ENCODE measurements at places on chromosomes 3 and 15. TPM values are rescaled to one million over a fixed set of nuclear protein-coding genes. Genes with fewer than 3 reads are reported as not detected.

The CCDC39 gene
- total RNA-seq: not detected

The CPNE9 gene
- 0.39 TPM for total RNA-seq

The MESP1 gene
- 1.6 TPM for total RNA-seq

The LEKR1 gene
- 0.69 TPM for total RNA-seq

The MUC20 gene
- total RNA-seq: 2.5 TPM

The IL20RB gene
- 15.8 TPM for total RNA-seq

The CDC25A gene
- 3.4 TPM for total RNA-seq

The CHRFAM7A gene
- total RNA-seq: 1.4 TPM

The C3orf85 gene
- total RNA-seq: not detected

The GABRR3 gene
- total RNA-seq: not detected

The CLDN18 gene
- not detected for total RNA-seq

The NME9 gene
- not detected for total RNA-seq

The RAB6B gene
- 1.8 TPM for total RNA-seq

DNA sequence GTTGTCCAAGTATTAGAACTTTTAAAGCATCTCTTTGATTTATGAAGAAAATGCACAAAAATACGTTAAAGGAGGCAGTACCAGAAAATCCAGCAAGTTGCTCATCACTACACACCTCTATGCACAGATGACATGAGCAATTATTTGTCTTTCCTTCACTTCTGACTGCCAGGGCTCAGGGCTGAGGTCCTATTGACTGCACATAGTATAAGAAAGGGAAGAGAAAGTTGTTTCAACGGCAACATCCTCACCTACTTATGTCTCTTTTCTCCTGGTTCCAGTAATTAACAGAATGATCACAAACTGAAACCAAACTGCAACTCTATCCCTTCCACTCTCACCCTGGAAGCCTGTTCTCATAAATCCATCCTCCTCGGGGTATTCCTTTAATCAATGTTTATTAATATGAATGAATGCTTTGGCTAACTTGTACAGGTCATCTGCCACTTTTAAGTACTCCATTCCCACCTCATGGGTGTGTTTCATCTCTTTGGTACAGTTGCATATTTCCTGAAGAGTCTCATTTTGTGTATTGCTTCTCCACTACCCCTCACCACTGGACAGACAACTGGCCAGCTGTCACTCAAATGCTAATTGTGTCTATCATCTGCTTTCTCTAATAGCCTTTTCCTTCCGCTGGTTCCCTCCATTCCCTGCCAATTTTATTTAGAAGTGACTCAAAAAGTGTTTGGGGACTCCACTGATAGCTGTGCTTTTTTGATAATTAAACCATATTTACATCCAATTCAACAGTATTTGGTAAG is 34.5 kb downstream of the RAB27A start:
- DNase-seq: no peak

- DNase-seq: no peak
Observed at GRCh38 chr3:142680710-142681109, 43.1 kb upstream of the TRPC1 start.

GRCh38 chr3:58077596-58078285 is 69.5 kb downstream of the FLNB start:
- DNase-seq: no peak

GRCh38 chr3:31728403-31728802 is 195.7 kb downstream of the STT3B start:
- no peak for DNase-seq

DNA sequence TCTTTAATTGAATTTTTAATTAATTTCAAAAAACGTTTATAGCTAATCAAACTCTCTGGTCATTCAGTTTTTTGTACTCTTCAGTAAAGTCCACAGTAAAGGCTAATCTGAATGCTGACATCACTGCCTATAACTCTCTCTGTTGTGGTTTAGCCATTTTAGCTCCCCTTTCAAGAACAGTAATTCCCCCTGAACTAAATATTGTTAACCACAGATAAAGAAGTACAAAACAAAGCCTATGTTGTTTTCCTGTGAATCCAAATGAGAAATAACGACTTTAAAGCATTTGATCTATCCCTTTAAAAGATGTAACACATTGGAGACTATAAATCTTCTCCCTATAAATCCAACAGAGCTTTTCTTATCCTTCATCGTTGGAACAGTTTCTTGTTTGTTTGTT is 94.2 kb downstream of the ZBTB20 start:
- no peak for DNase-seq

GRCh38 chr15:67072442-67072841 is 7.0 kb downstream of the SMAD3 start:
- no peak for DNase-seq

DNA sequence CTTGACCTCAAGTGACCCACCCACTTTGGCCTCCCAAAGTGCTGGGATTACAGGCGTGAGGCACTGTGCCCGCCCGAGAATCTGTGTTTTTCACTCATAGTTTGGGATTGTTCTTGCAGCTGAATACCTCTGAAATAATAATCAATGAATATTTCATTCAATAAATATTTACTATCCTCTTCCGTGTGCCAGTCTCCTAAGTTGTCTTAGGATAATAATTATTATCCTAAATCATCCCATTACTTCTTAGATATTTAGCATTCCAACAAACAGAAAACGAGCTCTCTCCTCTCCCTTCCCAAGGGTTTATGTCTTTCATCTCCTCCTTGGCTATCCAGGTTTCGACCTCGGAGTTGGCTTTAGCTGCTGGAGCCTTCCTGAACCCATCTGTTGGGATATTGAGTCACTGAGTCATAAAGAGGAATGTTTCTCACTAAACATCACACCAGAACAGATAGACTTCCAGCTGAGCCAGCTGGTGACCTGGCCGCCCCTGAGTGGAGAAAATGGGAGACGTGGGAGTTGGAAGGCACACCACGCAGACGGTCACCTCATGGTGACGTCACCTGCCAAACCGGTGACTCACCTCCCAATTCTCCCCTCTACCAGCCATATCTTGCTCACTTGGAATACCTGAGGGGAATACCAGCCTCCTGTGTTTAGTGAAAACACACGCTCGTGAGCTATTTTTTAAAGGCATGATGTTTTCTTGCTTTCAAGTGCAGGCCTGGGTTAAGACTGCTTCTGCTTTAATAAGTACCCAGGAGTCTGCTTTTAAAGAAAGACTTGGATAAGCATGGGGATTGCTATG is 43.9 kb downstream of the BHLHE40 start:
- DNase-seq: no peak

- no peak for DNase-seq
Observed at GRCh38 chr3:181794011-181794790, 82.5 kb downstream of the SOX2 start.

GRCh38 chr15:91408476-91409076 is 308.5 kb downstream of the SV2B start:
- peak; percentile 2 for DNase-seq

GRCh38 chr3:102536456-102536855 is 101.6 kb downstream of the ZPLD1 start:
- peak; percentile 56 for DNase-seq

- DNase-seq: no peak
Observed at GRCh38 chr15:86906376-86906775, 826.7 kb downstream of the AGBL1 start.

GRCh38 chr15:98017150-98017964 is 56.9 kb downstream of the ARRDC4 start:
- no peak for DNase-seq

GRCh38 chr3:185114756-185115155 is 38.1 kb downstream of the C3orf70 start:
- no peak for DNase-seq

DNA sequence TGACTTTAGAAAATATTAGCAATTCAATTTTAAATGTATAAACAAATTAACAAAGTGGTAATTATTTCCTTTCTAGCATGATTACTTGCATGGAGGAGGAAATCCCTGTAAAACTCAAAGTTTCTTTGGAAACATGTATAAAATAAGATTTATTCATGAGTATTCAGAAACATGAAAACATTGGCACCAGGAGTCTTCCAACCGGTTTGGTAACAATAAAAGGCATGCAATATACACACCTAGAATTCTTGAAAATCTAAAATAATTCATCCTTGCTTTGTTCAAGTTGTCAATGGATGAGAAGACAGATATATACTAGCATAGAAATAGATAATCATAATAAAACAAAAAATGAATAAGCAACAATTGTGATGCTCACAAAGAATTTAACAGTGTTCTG is 76.4 kb downstream of the ZPLD1 start:
- DNase-seq: no peak

- DNase-seq: no peak
Observed at GRCh38 chr3:147305533-147306250, 100.7 kb downstream of the ZIC4 start.

- no peak for DNase-seq
Observed at GRCh38 chr15:80819001-80819400, 39.8 kb downstream of the CEMIP start.

- DNase-seq: no peak
Observed at GRCh38 chr15:78216276-78217104, 17.9 kb downstream of the ACSBG1 start.

DNA sequence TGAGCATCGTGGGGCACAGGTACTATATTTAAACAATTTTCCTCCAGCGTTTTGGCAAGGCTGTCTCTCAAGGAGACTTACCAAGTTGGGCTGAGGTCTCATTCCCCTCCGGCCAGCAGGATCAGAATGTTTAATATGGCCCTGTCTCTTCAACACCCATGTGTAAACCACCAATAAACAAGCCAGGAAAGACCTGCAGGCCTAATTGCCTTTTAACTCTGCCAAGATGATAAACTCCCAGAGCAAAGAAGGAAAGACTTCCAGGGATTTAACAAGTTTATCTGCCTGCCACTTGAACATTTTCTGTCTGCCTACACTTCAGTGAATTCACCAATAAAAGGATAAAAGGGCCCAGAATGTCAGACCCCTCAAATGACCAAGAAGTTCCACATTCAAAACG is 130.3 kb upstream of the WNT5A start:
- DNase-seq: no peak

DNA sequence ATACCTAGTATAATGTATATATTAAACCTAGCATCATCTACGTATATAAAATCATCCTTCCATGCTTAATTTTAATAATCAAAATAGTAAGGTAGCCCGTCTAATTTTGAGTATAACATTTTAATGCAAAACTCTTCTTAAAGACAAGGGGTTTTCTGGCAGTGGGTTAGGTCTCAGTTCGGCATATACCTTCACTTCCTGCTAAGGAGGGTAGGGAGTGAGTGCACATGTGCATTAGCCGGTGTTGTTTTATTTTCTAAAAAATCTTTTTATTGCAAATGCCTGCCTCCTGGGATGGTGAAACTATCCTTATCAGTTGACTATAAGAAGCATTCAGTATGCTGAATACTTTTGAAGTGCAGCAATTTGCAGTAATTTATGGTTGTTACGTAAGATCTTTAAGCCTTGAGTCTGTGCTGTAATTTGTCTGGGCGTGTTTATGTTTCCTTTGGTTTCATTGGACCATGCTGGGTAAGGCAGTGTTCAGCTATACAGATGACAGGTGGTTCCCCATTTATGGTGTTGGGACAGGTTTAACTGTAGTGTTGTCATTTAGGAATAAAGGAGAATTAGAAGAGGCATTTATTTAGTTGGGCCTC is 11.7 kb downstream of the ARHGEF26 start:
- peak; percentile 4 for DNase-seq

GRCh38 chr15:22796079-22796478 is 9.6 kb downstream of the NIPA1 start:
- no peak for DNase-seq

GRCh38 chr15:74957476-74958035 is 984 bp upstream of the RPP25 start:
- DNase-seq: no peak

DNA sequence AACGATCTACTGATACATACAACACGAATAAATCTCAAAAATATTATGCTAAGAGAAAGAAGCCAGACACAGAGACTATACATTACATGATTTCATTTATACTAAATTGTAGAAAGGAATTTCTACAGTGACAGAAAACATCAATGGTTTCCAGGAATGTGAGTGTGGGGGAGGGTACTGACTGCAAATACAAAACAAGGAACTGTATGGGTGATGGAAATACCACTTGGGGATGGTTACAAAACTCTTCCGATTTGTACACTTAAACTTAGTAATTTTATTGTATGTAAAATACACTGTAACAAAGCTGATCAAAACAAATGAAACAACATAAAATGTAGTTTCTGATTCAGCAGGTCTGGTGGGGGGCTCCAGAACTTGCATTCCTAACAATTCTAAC is 45.8 kb upstream of the IP6K2 start:
- no peak for DNase-seq

DNA sequence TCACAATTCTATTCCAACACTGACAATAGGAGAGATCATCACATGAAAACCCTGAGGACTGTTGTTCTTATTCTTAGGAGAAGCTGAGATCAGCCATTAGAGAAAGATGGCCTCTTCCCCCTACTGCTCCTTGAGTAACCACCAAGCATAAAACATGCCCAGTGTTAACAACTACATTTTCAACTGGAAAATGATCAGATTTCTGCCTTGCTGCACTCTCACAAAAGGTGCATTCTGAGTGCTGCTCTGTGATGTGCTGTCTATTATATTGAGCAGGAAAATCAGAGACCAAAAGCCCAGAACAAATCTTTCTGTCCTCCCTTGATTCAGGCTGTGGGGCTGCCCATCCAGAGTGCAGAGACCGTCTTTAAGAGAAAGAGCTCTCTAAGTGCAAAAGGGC is 304.6 kb upstream of the TRIM42 start:
- DNase-seq: no peak

DNA sequence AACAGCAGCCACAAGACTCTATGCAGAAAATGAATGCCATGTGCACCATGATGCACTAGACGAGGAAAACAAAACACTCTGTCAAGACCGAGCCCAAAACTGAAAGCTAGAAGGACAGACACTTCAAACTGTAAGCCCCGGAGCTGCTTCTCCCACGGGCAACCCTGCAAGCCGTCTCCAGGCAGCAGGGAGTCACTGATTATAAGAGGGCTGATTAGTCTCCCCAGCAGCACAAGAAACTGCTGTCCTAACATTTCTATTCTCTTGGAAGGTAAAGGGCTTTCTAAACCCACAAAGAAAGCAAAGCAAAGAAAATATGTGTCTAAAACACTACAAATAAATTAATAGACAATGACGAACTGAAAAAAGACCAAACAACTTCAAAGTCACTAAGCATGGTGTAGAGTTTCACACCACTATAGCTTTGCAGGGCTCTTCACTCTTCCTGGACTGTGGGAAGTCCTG is 15.5 kb downstream of the TBC1D2B start:
- peak; percentile 50 for DNase-seq

DNA sequence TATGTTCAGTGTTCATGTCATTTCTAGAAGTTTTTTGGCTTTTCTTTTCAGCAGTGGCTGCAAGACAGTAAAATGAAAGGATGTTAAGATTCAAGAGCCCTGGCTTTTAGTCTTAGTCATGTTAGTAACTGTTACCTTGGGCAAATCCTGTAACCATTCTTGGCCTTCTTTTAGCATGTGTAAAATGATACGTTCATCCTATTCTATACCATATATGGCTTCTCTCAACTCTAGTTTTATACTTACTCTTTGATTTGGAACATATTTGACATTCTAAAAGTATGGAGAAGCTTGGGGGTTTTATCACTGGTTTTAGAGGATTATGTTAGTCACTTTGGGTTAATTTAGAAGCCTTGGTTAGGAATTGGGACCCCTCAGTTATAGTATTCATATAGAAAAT is 20.1 kb downstream of the GTF2E1 start:
- DNase-seq: no peak

- peak; percentile 86 for DNase-seq
Observed at GRCh38 chr15:75335705-75336355, at the start of gene COMMD4. Gene COMMD4 (plus strand): TSS chr15:75336063. CDS start chr15:75336090, 27 bp downstream.

GRCh38 chr15:66025015-66025452 is 155.7 kb downstream of the RAB11A start:
- DNase-seq: peak; percentile 4

GRCh38 chr3:67067251-67067650 is 69.1 kb downstream of the KBTBD8 start:
- no peak for DNase-seq
